Fibroblast of skin of scalp (primary cell): ENCODE measurements at places on chromosomes 2 and 18.

GRCh38 chr18:12747530-12748315, 44.9 kb downstream of the PSMG2 start:
- peak; percentile 60 for DNase-seq

DNA sequence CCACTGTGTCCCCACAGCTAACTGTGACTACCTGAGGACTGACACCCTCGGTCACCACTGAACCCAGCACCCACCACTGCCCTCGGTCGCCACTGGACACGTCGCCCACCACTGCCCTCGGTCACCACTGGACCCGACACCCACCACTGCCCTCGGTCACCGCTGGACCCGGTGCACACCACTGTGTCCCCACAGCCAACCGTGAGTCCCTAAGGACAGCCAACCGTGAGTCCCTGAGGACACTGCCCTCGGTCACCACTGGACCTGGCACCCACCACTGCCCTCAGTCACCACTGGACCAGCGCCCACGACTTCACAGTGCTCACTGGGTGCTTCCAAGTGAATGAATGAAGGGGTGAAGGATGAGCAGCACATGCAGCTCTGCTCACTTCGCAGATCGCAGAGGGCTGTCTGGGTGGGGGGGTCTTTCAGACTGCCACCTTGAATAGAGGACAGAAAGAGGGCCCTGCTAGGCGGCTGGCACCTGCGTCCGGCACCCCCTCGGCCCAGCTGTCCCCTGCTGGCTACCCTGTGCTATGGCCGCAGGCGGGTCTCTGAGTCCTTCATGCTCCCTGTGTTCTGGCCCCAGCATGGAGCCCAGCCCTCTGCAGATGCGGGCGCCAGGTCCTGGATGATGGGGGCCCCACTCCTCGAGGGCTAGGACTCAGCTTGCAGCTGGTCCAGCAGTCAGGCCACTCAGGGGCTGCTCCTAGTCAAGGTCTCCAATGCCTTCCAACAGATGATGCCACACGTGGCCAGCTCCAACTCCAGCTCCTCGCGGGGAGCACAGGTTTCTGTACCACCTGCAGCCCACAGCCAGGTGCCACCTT, 51.4 kb upstream of the GPC1 start:
- no peak for DNase-seq

- DNase-seq = no peak
Observed at GRCh38 chr18:13893418-13893760, 21.9 kb downstream of the MC2R start.

DNA sequence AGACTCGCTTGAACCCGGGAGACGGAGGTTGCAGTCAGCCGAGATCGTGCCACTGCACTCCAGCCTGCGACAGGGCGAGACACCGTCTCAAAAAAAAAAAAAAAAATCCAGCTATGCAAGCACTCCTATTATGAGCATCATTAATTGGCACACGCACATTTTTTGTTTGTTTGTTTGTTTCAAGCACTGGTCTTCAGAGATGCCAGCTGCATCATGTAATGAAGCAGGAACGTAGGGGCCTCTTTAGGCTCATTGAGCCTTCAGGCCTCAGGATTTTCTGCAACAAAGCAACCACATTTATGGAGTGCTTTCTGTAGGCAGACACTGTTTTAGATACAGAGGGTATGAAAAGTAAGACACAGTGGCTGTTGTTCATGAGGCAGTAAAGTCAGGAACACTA, 585.8 kb downstream of the CNTNAP5 start:
- no peak for DNase-seq

DNA sequence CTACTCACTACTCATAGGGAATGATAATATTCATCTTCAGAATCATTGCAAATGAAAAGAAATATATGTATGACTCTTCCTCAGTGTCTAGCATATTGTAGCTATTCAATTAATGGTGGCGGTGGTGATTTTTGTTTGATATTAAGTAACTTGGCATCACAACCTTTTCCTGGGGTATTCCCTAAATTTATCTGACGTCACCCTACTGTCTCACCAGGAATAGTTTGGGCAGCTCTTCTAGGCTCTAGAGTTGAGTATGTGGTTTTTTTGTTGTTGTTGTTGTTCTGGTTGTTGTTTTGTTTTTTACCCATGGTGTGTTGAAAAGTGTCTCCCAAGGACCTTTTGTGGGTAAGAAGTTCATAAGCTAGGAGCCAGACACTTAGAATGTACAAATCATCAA, 1320.3 kb upstream of the LRRTM1 start:
- DNase-seq = no peak

GRCh38 chr2:43026426-43027096, 199.8 kb downstream of the ZFP36L2 start:
- DNase-seq = no peak

DNA sequence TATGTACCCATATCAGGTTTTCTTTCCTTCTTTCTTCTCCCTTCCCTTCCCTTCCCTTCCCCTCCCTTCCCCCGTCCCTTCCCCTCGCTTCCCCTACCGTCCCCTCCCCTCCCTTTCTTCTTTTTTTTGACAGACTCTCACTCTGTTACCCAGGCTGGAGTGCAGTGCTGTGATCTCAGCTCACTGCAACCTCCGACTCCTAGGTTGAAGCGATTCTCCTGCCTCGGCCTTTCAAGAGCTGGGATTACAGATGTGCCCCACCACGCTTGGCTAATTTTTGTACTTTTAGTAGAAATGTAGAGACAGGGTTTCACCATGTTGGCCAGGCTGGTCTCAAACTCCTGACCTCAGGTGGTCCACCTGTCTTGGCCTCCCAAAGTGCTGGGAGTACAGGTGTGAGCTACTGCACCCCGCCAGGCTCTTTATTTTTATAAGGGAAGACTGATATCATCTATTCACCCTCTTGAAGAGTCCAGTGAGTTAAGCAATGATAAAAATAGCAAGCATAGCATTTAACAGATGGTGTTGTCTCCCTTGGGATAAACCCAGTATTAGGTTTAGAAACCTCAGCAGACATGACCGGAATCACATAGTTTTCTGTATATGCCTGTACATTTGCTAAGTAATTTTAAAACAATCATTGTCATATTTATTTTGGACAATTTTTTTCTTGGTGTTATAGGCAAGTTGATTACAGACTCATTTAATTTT, 888.4 kb downstream of the TRIB2 start:
- peak; percentile 3 for DNase-seq

DNA sequence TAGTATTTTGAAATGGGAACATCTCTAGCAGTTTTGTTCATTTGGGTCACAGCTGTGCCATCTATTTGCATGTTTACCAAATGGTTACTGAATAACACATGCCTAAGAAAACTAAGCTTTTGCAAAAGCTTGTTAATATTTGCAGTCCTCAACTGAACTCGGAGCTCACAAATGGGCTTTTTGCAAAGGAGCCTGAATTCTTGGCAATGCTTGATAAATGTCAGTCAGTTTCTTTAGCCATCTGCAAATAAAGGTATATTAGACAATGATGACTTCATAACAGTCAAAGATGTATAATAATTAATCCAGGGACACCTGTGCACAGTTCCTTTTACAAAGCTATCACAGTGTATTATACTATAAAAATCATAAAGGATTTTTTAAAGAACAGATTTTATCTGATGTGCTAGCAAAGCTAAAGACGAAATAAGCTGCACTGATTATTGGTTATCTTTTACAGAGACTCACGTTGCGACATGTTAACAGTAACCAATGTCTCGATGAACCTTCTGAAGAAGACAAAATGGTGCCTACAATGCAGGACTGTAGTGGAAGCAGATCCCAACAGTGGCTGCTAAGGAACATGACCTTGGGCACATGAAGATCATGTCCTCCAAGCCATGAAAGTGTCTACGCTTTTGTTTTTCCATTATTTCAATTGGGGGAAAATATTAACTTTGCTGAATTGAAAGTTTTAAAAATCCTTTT, 248.4 kb upstream of the KCNJ3 start:
- no peak for DNase-seq

DNA sequence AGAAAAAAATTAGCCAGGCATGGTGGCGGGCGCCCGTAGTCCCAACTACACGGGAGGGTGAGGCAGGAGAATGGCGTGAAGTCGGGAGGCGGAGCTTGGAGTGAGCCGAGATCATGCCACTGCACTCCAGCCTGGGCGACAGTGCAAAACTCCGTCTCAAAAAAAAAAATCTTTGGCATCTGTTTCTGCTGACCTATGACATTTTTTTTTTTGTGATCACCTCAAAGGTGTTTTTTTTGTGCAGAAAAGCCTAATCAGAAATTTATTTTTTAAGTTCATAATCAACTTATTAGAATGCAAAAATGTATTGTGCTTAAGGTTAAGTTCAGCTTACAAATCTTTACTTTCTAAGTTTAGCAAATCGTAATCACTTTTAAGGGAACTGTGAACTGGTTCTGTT, 45.6 kb downstream of the NAB1 start:
- DNase-seq = no peak

- no peak for DNase-seq
Observed at GRCh38 chr18:6411382-6411781, 3.3 kb downstream of the L3MBTL4 start.

DNA sequence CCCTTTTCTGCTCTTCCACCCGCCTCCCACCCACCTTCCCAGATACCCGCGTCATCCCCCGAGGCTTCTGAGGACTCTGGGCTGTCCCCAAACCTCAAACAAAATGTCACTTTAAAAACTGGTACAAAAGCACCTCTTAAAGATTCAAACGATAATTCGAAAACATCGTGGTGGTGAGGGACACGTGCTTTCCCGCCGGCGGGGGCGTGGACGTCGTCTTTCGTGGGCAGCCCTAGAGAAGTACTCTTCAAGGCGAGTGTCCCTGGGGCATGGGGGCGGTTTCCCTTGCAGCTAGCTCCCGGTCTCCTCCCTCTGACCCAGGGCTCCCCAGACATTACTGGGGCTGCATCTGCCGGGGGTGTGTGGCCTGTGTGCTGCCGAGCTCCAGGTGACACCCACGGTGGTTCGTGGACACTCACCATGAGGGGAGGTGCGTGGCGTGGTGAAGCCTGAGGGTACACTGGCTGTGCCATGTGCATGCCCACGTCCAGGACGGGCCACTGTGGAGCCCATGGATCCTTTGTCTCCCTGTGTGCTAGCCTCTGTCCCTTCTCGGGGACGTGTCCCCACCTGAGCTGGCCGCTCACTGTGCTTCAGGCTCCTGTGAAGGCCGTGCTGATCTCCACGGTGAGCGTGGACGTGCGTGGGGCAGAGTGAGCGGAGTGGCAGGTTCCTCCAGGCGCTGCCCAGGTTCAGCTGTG, 117.8 kb downstream of the NFATC1 start:
- no peak for DNase-seq

GRCh38 chr2:28152585-28153280, 239.9 kb upstream of the FOSL2 start:
- peak; percentile 74 for DNase-seq

DNA sequence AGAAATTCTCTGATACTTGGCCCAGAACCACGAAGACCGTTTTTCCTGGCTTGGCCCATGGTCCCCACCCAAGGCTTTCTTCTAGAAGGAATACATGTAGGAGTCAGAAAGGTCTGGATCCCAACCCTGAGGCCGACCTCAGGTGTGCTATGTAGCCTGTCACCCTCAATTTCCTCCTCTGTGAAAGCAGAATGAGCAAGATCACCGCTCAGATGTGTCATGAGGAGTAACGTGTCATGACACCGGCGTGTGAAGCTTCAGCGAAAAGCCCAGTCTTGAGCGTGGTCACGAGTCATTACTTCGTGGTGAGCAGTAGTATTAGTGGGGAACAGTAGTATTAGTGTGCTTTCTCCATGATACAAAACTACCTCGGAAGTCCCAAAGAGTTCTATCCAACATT, 103.4 kb downstream of the ALPK2 start:
- peak; percentile 79 for DNase-seq

DNA sequence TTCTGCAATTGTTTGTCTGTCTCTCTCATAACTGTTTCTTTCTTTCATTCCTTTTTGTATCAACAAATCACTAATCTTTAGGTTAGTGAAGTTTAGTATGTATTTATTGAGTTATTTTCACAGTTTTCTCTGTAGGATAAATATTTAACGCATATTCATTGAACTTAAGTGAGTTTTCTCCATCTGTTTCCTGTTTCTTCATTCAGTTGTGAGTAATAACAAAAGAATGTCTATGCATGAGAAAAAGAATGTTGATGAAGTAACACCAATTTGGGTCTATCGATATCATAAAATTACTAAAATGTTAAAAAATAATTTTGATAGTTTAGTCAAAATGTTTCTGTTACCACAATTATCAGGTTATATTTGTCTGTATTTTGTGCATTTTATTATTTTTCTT, 948.0 kb downstream of the DSC3 start:
- peak; percentile 33 for DNase-seq

- no peak for DNase-seq
Observed at GRCh38 chr18:45034179-45034578, 353.5 kb downstream of the SETBP1 start.

- no peak for DNase-seq
Observed at GRCh38 chr2:101408925-101409324, 21.6 kb upstream of the CREG2 start.

DNA sequence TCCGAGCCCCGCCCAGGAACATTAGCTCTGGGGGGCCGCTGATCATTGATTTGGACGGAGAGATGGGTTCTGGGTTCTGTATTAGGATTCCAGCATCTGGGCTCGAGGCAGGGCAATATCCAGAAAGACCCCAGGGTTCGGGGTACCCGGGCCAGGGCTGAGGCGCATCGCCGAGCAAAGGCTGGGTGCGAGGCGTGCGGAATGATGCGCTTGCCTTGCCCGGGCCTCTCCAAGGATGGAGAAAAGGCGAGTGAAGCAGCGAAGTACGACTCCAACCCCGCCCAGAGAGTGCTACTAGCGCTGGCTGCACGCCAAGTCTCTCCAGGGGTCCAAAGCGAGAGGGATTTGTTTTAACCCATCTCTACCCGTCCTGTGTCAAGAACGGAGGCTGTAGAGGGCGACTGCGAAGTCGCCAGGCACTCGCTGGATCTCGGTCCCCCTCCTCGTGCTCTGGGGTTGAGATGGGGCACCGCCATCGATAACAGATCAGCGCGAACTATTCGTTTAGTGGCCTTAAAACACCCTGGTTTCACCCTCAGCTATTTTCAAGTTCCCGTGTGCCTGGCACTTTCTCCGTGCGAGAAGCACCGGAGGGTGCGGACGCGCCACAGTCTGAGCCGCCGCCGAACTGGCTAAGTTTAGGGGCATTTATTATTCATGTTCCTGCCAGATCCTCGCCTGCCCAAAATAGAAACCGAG, 1.9 kb downstream of the ADCYAP1 start:
- peak; percentile 11 for DNase-seq

- DNase-seq = no peak
Observed at GRCh38 chr18:26971409-26971808, 105.9 kb upstream of the AQP4 start.
